Stimulated activated CD4-positive, alpha-beta T cell treated with anti-CD3 and anti-CD28 coated beads, TNF-alpha, amount 100 ng/mL, for 1 hour (primary cell): ENCODE measurements at places on chromosomes 6 and 20.

DNA sequence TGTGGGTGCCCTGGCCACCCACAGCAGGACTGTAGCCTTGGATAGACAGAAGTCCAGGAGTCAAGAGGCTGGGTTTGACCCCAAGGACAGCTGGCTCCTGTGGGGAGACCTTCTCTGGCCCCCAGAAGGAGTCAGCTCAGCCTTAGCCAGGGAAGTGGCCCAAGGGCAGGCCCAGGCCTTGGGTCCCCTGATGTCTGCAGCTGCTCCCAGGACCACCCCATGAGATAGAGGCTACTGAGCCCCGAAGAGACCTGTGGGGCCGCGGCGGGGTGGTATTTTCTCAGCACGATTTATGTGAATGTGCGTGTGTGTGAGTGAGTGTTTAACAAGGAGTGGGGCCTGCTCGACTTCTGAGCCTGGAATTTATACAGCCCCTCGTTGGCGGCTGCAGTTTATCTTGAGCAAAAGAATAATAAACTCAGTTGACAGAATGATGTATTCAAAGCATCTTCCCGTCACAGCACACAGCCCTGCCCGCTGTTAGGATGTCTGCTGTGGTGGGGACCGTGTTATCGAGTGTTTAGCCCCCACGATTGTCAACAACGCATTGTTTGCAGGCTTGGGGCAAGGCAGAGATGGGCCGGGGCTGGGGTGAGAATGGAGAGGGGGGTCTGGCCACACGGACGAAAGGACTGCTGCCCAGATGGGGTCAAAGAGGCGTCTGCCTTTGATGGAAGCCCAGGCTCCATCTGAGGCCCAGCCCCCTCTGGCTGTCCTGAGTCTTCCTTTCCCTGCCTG lies 163.3 kb downstream of the VEGFA start:
- no peak for DNase-seq

DNA sequence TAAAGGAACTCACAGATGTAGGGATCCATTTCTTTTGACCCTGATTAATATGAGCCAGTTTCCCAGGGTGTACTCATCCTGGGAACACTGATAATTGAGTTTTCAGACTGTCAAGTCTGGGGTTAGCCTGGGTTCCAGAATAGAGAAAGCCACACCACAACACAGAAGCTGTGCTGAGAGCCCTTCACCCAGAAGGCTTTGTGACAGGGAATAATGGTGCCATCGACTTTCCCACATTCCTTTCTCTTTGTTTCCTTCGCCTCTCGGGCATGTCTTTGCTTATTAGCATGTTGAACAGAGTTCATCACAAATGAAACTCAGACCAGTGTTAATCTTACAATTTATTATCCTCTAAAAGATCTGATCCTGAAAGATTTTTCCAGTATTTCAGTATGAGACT lies 95.0 kb downstream of the TCP11 start:
- no peak for DNase-seq

DNA sequence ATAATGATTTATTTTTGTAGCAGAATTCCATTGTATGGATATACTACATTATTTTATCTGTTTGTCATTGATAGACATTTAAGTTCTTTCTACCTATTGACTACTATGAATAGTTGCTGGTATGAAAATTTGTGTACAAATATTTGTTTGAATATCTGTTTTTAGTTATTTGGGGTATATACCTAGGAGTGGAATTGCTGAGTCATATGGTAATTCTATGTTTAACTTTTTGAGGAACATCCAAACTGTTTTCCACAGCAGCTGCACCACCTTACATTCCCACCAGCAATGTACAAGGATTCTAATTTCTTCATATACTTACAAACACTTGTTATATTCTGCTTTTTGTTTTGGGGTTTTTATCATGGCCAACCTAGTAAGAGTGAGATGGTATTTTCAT lies 56.1 kb upstream of the SDHAF4 start:
- no peak for DNase-seq

- DNase-seq, result no peak
Observed at GRCh38 chr6:110652520-110652919, 162.7 kb downstream of the CDK19 start.

DNA sequence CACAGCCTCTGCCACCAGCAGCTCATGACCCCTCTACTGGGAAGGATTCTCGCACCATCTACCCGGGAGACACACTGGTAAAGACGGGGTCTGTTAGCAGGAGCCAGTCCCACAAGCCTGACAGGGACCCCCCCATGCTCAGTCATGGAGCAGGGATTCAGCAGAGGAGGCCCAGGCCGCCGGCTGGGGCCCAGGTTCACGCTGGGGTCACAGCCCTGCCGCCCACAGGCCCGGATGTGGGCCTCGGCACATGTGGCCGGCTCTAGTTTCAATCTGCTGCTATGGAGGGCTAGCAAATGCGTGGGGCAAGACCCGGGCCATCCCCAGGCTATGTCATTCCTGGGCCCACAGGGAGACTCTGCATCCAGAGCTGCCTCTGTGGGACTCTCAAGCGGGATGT lies 25.1 kb downstream of the PXDC1 start:
- no peak for DNase-seq

GRCh38 chr20:10510216-10510615 lies 75.1 kb downstream of the SLX4IP start:
- no peak for DNase-seq
